ENCODE measurements at places on chromosomes 16 and 17.

- no peak for DNase-seq
Observed at GRCh38 chr17:11372692-11373091, 131.7 kb downstream of the SHISA6 start.

- peak; percentile 11 for DNase-seq
Observed at GRCh38 chr16:77288222-77288621, 89.0 kb downstream of the SYCE1L start.

GRCh38 chr16:10862438-10862837, 14.6 kb upstream of the CIITA start:
- no peak for DNase-seq

DNA sequence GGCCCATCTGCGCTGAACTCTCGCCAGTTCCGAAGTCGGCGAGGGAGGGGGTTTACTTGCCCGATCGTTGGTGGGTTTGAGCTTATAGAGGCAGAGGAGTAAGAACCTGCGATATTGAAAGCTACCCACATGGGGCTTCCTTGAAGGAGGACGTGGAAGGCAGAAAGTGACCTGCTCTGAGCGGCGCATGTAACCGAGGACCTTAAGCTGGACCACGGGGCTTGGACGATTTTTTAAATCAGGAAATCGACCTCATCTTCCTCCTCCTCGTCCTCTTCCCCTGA, 2.0 kb downstream of the PRAC2 start:
- DNase-seq = no peak

DNA sequence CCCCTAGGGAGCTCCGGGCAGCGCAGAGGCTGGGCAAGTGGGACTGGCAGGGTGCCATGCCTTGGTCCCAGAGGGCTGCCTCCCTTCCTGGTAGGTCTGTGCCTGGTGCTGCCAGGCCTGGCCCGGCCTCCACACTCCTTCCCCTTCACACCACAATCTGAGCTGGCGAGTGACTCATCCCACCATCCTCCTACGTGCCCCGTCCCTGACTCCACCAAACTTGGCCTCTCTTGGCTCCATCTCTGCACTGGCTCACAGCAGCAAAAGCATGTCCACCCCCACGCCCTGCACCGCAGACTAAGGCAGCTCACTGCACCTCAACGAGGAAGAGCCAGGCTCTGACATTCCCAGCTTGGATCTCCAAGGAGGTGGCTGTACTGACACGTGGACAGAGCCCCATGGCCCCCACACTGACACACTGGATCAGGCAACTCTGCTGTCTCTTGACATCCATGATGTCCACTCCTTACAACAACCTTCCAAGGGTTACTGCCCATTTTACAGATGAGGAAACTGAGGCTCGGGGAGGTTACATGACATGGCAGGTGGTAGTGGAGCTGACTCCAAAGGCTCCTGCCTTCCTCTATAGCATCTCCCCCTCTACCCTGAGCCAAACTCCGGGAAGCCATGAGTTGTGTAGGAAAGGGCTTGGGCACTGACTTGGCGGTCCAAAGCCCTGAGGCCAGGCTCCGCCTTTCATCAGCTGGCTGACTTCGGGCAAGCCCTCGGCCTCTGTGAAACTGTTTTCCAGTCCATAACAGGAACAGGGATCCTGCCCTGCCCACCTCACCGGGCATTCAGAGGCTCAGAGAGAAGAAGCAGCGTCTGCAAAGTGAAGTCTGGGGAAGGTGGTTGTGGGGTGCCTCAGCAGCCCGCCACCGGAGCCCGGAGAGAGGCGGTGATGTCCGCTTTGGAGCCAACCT, 20.1 kb upstream of the KRT19 start:
- peak; percentile 95 for DNase-seq

DNA sequence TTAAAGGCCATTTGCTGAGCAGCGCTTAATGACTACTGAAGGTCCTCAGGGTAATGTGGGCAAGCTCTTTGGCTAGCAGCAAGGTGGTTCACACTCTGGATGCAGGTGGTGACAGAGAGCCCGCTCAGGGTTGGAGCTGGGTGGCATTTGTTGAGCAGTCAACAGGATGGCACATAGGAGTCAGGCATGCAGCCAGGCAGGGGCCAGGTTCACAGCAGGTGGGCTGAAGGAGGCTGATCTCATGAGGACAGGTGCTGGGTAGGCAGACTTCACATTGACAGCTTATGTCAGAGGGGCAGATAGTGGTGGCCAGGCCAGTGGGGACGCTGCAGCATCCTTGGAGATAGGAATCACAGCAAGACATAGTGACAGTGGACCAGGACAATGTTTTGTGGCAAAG, 4.5 kb downstream of the KRTAP3-1 start:
- DNase-seq = no peak

DNA sequence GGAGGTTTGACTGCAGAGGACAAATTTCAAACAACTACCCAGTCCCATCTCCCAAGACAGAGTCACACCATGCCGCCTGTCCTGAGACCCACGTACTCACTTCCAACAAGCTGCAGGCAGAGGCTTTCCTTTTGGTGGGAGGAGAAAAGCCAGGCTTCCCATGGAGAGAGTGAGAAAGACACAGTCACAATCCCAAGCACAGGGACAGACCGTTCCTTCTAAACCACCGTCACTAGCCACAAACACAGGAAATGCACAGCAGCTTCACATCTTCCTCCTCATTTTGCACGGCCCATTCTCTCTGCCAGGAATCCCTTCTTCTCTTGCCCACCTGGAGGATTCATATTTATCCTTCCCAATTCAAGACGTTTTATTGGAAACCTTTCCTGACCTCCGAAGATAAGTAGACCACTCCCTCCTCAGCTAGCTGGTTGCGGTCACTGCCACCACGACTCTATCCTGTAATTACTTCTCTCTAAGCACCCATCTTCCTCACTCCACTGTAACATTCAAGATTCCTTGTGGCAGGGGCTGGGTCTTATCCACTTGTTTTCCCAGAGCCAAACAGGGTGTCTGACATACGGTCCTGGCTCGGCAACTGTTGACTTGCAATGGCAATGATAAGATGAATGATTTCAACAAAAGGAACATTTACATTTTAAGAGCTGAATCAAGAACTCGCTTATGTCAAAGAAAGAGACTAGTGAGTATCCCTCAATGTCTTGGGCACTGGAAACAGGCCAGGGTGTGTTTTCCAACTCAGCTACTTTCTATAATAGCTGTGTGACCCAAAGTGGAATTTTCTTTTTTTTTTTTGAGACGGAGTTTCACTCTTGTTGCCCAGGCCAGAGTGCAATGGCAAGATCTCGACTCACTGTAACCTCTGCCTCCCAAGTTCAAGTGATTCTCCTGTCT, 87.6 kb downstream of the XYLT1 start:
- DNase-seq = no peak

DNA sequence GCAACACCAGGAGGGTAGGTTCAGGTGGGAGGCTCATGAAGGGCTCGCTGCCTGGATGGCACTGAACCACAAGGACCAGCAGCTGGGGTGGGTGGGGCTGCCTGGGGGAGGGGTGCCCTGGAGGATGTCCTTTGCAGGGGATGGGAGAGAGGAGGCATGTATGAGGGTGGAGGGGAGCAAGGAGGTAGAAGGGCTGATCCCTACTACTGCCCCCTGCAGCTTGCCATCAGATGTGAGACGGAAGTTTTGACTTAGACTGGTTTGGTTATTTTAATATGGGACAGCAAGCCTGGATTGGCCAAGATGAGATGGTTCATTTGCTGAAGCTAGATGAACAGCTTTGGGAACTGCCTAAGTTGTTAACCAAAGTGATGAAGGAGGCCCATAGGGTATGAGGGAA, 115.9 kb downstream of the SEC14L1 start:
- DNase-seq = no peak

- DNase-seq = no peak
Observed at GRCh38 chr16:4690946-4691665, 2.3 kb upstream of the NUDT16L1 start.

- DNase-seq = no peak
Observed at GRCh38 chr17:78393575-78393974, 15.1 kb downstream of the PGS1 start.

DNA sequence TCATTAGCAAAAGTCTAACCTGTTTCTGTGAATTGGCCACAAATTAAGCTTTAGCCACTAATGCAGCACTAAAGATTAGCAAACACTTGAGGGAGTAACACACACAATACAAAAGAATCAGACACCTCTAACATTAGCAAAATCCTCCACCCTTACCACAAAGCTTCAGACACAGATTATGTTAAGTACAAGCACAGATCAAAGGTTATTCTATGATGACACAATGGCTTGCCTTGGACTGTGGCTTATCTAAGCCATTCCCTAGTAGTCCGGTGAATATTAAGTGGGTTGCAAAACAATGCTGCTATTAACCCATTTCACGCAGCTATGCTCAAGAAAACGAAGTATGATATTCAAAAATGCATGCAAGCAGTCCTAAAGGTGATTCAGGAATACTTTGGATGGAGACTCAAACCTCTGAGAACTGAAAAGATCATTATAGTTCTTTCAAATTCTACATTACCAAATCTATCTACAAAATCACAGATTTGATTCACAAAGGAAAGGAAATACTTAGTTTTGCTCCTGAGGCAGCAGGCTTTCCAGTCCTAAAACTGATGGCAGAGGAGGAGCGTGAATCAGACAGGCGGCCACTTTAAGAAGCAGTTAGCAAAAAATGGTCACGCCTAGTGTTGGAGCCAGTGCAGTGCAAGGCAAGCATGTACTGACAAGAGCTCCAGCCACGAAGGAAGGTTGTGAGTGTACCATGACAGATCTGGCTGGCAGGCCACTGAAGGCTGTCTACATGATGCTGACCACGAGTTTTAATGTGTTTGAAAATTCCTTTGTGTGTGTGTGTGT, 67.2 kb downstream of the PARN start:
- no peak for DNase-seq

GRCh38 chr17:6831661-6832263, at the start of gene TEKT1:
TSS of gene TEKT1 (minus strand) at chr17:6831729. CDS start at chr17:6830376, 1,353 bp downstream.
- DNase-seq = peak; percentile 20

DNA sequence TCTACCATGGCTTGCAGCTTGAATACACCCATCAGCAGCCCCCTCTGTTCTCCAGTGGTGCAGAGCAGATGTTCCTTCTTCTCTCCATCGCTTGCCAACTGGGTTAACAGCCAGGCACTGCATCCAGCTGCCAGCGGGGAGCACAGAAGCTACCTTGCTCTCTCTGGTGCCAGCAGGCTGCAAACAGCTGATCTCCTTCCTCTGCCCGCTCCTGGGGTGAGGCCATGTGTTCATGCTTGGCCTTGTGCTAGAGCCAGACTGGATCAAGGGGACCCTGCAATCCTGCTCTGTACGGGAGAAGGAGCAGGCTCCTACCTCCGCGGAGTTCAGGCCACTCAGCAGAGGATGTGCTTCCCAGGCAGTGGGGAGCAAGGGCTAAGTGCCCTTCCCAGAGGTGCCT, 24.1 kb upstream of the ENGASE start:
- DNase-seq = no peak

DNA sequence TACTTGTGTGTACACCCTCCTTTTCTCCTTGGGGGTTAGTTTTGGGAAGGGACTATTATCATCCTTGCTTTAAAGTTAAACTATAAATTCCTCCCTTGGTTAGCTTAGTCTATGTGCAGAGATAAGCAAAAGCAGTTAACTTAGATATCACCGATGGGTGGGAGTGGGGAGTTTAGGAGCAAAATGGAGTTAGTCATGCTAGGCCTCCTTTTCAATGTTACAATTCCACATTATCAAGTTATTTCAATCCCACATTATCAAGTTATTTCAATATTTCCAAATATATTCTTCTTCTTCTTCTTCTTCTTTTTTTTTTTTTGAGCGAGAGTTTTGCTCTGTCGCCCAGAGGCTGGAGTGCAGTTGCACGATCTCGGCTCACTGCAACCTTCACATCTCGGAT, 1.7 kb upstream of the BCAS3 start:
- no peak for DNase-seq
